ENCODE measurements at places on chromosomes 11 and 22. TPM values are rescaled to one million over a fixed set of nuclear protein-coding genes. Genes with fewer than 3 reads are reported as not detected.

- no peaks in the 10 kb centered on the region for H3K27me3 ChIP-seq
- no peak for DNase-seq
- no peaks in the 10 kb centered on the region for H3K4me1 ChIP-seq
- H3K36me3 ChIP-seq: peaks cover 17% of the 10 kb centered on the region
- no peak overlapping the region for H3K4me3 ChIP-seq
- no peak overlapping the region for H3K27ac ChIP-seq
Observed at GRCh38 chr11:34464591-34465051, 25.9 kb downstream of the CAT start.

DNA sequence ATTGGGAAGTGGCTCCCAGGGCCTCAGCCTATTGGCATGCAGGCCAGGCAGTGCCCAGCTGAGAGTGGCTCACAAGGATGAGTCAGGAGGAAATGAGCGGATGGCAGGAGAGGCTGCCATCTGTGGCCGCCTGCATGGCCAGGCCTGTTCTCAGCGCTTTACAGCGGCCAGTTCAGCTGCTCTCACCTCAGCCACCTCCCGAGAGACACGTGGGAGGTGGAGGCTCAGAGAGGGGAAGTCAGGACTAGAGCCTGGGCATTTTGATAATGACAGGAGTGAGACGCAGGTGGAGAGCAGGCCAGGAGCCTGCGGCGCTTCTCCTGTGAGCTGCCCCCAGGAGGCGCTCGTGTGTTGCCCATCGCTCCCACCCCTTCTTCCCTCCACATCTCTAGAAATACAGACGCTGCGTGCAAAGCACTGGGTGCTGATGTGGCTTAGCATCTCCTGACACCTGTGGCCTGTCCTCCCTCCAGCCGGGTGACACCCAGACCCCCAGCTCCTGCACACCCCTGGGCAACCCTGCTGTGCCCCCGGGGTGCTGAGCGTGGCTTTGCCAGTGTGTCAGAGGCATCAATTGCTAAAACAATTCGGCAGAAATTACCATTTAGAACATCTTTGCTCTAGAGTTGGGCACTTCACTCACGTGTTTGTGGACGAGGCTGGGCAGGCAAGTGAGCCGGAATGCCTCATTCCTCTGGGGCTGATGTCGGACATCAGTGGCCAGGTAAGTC lies 21.4 kb upstream of the PANX2 start:
- peak; percentile 90 for DNase-seq
- no peak overlapping the region for H3K4me3 ChIP-seq
- H3K36me3 ChIP-seq: no peaks in the 10 kb centered on the region
- H3K27me3 ChIP-seq: no peaks in the 10 kb centered on the region
- H3K4me1 ChIP-seq: peaks cover 3% of the 10 kb centered on the region
- H3K27ac ChIP-seq: no peak overlapping the region

DNA sequence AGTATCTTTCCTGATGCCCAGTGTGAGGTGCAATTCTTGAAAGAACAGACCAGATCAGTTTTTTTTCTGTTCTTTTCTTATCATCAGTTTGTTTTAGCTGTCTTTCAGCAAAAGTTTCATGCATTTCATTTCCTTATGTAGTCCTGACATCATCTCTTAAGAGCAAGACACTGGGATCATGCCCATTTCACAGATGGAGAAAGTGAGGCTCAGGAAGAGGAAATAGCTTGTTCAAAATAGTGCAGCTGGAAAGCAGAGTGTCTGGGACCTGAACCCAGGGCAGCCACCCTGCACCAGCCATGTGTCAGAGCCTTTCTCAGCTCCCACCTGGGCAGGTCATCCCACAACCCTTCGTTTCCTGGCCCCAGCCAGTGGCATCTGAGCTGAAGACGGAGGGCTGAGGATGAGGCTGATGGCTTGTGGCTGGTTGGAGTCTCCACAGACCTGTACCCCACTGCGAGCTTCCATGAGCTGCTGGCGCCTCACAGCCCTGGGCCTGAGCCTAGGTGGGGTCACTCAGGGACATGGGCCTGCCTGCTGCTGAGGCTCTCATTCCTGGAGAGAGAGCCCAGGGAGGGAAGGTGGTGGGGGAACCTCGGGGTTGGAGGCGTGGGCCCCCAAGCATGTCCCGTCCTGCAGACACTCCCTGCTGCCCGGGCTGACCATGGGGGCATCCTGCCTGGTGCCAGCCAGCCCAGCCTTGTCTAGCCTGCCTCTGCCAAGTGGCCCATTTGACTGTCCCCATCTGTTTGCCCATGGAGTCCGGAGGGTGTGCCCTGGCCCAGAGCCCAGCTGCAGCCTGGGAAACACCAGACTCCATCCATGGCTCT lies 61.8 kb downstream of the SMIM38 start:
- no peak overlapping the region for H3K27ac ChIP-seq
- H3K4me1 ChIP-seq: no peaks in the 10 kb centered on the region
- no peaks in the 10 kb centered on the region for H3K27me3 ChIP-seq
- DNase-seq: no peak
- H3K4me3 ChIP-seq: no peak overlapping the region
- no peaks in the 10 kb centered on the region for H3K36me3 ChIP-seq

Gene GGTLC3
- total RNA-seq: not detected

Gene FXYD2
- total RNA-seq: 19.5 TPM
